Pericardium fibroblast (primary cell): ENCODE measurements at places on chromosomes 5 and 9. TPM values are rescaled to one million over a fixed set of nuclear protein-coding genes. Genes with fewer than 3 reads are reported as not detected.

The SYK gene
- total RNA-seq = not detected in 2 replicates

The ITGA2 gene
- 1.3 and 3.5 TPM in 2 replicates for total RNA-seq

The BASP1 gene
- 58.0 and 74.7 TPM in 2 replicates for total RNA-seq

The BTNL8 gene
- 1.2 TPM in 1 of 2 replicates, not detected in the other for total RNA-seq

The CCL27 gene
- total RNA-seq = 0.12 TPM in 1 of 2 replicates, not detected in the other

The FUBP3 gene
- total RNA-seq = 26.2 and 27.8 TPM in 2 replicates

The CD74 gene
- 0.47 and 3.2 TPM in 2 replicates for total RNA-seq

The ELOVL7 gene
- 0.09 TPM in 1 of 2 replicates, not detected in the other for total RNA-seq

The SLCO6A1 gene
- total RNA-seq = not detected in 2 replicates

The FSTL4 gene
- not detected in 2 replicates for total RNA-seq

The SLC24A2 gene
- total RNA-seq = not detected in 2 replicates

The MRNIP gene
- total RNA-seq = 12.5 and 15.4 TPM in 2 replicates

The LHX6 gene
- not detected in 2 replicates for total RNA-seq

The MPDZ gene
- total RNA-seq = 16.9 and 25.4 TPM in 2 replicates

The ADCY2 gene
- total RNA-seq = 1.4 TPM in 1 of 2 replicates, not detected in the other
